Ascending aorta (tissue), 2 donors: ENCODE measurements at places on chromosomes 16 and 17.

- no peak for DNase-seq
Observed at GRCh38 chr17:17754719-17755686, 73.7 kb downstream of the RAI1 start.

GRCh38 chr17:78568494-78569115, 8.6 kb downstream of the DNAH17 start:
- no peak for DNase-seq

GRCh38 chr16:1794908-1795666, 1.6 kb upstream of the IGFALS start:
- no peak for DNase-seq

GRCh38 chr16:4094127-4094773, 22.0 kb downstream of the ADCY9 start:
- peak; percentile 43 for DNase-seq

GRCh38 chr16:70473446-70474319, 19.3 kb downstream of the FCSK start:
- DNase-seq = no peak

DNA sequence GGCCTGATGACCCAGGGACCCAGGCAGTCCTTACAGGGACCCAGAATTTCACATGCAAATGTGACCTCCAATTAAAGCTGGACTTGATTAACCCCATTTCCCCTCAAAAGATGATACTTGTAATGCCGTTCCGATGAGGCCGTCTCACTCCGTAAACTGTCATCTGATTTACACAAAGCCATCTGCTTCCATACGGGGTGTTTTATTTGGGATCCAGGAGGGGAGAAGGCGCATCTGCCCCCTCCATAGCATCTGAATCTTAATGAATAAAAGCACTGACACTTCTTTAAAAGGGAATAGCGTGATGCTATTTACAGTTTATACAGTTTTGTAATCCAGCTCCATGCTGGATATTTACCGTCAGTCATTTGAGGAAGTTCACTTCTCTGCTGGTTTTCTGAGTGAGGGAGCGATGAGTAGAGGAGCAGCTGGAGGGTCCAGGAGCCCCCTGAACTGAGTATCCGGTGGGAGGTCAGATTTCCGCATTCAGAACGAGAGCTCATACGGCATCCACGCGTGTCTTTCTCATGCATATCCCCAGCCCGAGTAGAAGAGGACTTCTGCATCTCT, 452.7 kb downstream of the WWOX start:
- no peak for DNase-seq

GRCh38 chr16:10297341-10298006, 88.4 kb upstream of the ATF7IP2 start:
- DNase-seq = peak; percentile 58

GRCh38 chr17:9071016-9071415, 49.7 kb downstream of the NTN1 start:
- no peak for DNase-seq

DNA sequence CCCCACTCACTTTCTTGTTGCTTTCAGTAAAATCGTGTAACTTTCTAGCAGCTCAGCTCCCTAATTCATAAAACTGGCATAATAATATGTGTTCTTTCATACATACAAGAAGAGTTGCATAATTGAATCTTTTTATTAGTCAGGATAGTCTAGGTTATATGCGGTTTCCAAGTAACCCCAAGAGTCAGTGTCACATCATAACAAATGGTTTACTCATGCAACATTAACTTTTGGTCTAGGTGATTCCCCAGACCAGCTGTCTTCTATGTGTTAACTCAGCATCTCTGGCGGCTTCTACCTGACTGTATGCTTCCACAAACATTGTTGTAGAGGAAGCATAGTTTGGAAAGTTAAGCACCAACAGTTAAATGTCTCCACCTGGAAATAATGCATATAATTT, 1000.4 kb downstream of the CDH11 start:
- no peak for DNase-seq
